ENCODE measurements at places on chromosomes 12 and 14.
A peak's percentile ranks its signal among the peaks of the same experiment; 100 is the strongest.

DNA sequence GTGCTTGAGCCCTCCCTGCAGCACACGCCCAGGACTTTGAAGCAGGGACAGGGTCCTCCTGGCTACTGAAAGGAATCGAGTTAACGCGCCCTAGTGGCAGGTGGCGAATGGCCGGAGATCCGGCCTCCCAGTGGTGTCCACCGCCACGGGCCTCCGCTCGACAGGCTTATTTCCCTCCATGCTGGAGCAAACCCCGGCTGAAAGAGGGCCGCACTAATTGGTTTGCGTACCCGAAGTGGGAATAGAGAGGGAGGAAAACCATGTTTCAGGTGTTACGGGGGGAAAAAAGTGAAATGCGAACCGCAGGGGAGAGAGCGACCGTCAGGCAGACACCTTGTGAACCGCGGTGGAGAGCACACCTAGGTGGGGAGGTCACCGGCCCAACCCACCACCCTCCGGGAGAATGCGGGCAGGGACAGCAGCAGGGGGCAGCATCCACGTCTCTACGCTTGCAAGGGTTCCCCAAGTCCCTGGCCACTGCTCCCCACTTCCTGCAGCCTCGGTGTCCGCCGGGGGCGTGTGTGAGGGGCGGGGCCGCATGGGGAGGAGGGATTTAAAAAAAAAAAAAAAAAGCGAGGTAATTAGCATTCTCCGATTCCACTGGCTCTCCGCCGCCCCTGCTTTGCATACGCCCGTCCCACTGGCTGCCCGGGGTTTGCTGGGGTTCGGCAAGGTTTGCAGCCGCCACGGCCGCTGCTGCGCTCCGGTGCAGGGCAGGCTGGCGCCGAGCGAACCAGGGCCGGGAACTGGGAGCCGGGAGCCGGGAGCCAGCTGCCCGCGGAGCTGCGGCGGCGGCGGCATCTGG lies 224.6 kb upstream of the CRY1 start:
- peak; percentile 82 for DNase-seq

DNA sequence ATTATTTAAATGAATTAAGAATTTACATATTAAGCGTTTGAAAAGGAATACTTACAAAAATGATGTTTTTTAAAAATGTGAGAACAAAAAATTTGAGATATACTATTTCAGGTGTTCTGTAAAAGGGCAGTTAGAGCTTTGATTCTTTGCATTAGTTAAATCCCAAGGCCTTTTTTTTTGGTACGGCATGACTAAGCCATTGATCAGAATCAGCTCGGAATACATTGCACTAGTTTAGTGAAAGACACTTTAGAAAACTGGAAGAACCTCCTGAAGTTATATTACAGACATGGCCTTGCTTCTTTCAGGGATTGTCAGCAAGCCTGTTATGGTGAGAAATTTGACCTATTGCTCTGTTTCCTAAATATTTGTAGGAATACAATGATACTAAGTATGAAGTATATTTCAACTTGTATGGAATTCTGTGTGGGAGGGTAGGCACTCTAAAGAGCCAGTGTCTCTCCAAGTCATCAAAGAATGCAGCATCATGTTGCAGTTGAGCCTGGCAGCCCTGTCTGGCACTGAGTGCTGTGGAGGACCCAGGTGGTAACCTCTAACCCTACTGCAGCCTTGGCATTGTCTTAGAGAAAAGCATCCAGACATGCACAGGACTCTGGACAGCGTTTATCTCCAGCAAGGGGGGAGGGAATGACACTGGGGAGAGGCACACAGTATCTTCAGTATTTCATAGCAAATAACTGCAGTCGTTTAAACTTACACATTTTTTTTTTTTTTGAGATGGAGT lies 1.5 kb downstream of the KLC1 start:
- DNase-seq = no peak

GRCh38 chr12:56723889-56724700 lies 1.0 kb downstream of the NACA start:
- DNase-seq = peak; percentile 8

DNA sequence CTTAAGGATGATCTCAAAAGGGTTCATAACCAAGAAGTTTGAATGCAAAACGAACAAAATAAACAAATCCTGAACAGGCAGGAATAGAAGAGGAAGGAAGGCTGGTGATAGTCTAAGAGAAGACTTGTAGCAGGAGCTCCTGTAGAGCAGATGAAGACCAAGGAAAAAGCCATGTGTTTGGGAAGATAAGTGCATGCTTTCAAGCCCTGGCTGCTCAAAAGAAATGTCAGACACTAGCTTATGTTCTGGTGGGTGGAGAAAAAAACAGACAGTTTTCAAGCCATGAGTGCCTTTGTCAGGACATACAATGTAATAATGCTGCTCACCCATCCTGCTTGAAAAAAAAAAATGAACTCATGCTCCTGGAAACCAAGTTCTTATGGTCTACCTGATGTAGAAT lies 27.4 kb downstream of the TAOK3 start:
- DNase-seq = no peak

DNA sequence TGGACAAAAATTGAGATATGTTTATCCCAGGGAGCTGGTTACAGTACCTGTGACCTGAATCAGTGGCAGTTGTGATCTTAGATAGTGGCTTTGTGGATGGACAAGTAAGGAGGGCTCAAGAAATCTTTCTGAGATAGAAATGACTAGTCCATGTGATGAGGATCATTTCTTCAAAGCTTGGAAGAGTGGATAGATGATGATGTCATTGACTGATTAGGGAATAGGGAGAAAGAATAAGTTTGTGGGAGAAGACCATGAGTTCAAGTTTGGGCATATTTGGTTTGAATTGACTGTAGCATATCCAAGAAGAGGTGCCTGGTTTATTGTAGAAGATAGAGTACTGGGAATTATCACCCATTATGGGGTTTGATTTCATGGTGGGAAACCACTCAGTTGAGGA lies 336.7 kb upstream of the PRICKLE1 start:
- no peak for DNase-seq

GRCh38 chr12:34393086-34393820 lies 371.0 kb downstream of the ALG10 start:
- no peak for DNase-seq

DNA sequence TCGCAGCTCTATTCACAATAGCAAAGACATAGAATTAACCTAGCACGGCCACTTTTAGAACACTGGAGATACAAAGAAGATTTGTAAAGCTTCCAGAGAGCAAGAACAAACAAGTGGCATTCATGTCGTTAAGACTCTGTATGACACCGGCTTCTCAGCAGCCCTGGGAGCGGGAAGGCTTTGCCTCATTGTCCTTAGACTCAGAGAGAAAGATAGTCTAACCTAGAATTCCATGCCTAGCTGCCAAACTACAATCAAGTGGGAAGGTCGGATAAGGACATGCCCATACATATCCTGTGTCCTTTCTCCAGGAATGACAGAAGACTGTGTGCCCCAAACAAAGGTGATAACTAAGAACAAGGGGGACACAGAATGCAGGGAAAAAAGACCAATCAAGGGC lies 1038.3 kb downstream of the BCL11B start:
- no peak for DNase-seq

DNA sequence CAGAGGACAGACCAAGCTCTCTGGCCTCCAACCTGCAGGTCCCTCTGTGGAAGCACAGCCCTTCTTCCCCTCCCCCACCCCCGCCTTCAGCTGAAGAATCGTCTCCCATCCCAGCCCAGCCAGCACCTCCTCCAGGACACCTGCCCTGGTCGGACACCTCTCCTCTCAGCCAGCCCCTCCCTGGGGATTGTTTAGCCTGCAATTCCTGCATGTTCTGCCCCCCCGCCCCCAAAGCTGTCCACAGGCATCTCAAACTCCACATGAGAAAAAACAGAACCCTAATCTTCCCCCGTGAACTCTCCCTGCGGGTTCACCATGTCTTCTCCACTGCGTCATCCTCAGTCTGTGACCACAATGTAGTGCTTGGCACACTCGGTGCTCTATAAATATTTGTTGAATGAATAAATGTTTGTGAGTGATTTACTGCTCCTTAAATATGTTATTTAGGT lies 24.1 kb downstream of the PRIMA1 start:
- DNase-seq = no peak

- DNase-seq = no peak
These were observed 277.6 kb upstream of the PLEKHG7 start for GRCh38 chr12:92425165-92425564.

DNA sequence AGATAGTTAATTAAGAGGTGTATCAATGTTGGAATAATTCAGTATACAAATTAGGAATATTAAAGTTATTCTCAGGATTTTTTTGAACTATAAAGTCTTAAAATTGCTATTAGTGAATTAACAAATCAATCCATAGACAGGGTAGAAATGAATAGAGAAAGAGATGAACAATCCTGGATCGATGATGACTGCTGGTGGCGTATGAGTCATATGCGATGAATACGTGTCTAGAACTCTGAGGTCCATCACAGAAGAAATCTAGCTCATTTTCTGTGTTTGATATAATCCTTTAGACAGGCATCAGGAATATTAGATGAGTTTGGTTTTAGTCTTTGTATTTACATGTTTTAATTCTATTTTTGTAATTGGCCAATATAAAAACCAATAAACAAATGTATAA lies 85.4 kb upstream of the RTL1 start:
- DNase-seq = no peak

DNA sequence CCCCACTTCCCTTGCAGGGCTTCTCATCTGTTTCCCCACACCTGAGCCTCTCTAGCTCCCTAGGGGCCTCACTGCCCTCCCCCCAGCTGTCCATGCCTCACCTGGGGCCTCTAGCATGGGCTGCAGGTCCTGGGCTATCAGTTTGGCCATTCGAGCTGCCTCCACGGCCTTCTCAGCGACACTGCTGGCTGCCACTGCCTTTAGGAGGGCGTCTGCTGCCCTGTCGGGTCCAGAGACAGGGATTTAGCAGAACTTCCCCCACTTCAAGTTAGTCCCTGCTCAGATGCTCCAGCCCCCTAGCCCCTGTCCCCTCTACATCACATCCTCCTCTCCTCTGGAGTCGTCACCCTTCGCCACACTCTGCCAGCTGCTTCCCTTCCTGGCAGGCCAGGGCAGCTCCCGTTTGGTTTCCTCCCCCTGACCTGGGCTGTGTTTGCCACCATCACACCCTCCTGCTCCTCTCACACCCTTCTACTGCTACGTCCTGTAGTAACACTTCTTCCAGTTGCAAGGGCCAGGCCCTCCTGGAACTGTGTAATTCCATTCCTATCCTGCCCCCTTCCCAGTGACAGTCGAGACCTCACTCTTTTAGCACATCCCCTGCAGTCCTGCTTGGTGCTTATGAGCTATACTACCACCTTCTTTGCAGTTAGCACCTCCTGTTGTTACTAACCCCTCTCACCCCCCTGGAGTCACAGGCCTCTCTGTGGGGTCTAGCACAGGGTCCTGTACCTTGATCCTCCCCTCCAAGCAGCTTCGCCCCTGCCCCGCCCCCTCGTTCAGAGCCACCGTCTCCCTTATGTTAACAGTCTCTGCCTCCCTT lies 4.3 kb upstream of the AP1G2 start:
- no peak for DNase-seq

DNA sequence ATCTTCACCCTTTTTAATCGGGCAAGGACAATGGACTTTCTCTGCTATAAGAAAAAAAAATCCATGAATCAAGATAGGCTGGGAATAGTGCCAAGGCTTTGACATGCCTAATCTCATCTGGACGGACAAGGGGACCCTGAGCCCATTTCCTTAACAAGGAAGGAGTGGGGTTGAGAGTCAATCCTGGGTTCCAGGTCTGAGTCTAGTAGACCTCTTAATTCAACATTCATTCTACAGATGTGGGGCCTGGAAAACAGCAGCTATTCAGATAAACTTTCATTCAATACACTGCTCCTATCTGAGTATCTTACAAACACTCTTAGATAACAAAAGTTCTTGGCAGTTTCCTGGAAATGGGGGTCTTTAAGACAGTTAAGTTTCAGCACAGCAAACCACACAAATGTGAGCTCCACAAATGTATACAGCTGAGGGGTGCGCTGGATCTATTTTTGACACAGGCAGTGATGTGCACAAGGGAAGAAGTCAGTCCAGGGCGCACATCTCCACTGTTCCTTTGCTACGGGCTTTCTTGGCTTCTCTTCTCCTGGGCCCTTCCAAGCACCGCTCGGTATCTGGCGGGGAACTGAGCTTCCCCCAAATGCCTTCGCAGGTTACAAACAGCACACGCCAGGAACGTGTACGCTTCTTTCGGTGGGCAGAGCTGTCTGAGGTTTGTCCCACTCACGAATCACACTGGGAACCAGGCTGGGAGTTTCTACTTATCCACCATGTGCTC lies 82.2 kb upstream of the GPR68 start:
- DNase-seq = no peak

- no peak for DNase-seq
These were observed 53.7 kb downstream of the GPR68 start for GRCh38 chr14:91190853-91191252.

GRCh38 chr14:91888641-91889476 lies 21.5 kb upstream of the TC2N start:
- no peak for DNase-seq

GRCh38 chr12:27812502-27812901 lies 32.5 kb upstream of the MANSC4 start:
- DNase-seq = no peak

GRCh38 chr12:32877601-32878459 lies 18.7 kb downstream of the PKP2 start:
- DNase-seq = no peak

GRCh38 chr12:69275471-69275891 lies 36.1 kb downstream of the CPSF6 start:
- DNase-seq = peak; percentile 23

DNA sequence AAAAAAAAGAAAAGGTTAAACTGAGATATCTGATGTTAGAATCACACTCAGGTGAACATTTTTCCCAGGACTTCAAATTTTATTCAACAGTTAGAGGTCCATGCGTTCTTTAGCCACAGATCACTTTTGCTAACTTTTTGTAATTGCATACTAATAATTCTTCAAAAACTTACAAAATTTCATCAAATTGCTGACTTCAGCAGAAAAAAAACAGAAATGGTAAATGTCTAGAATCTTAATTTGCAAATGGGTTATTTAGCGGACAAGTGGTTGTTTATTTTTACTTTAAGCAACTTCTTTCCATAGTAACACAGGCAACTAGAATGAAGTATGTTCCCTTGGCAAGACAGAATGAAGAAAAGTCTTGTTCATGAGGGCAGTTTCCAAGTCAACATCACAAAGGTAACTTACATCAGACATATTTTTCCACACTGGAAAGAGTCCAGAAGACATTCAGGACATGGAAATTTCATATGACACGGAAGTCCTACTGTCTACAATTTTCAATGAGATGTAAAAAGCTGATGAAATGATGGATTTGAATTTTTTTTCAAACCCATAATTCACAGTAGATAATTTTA lies 62.5 kb upstream of the SOX5 start:
- DNase-seq = no peak

- DNase-seq = no peak
These were observed 10.4 kb upstream of the ACVR1B start for GRCh38 chr12:51941011-51941581.

GRCh38 chr14:96663491-96664067 lies 133.6 kb upstream of the VRK1 start:
- no peak for DNase-seq

DNA sequence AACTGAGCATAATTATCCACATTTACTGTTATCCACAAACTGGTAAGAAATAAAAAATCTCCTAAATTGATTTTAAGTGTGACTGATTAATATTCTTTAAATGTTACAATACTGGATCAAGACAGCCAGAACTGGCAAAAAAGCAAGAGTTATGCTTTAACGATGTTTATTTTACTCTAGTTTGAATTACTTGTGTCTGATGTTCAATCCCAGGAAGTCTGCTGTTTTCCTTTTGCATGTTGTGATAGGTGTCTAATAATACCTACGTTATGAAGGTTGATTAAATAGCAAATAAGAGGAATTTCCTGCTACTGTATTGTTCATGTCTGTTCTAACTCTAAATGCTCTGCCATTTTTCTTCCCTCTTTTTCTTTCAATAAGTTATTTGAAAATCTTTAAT lies 34.4 kb upstream of the OTOGL start:
- no peak for DNase-seq

GRCh38 chr14:48401321-48401720 lies 725.9 kb upstream of the MDGA2 start:
- DNase-seq = no peak
